ENCODE measurements at places on chromosomes 7 and 10. TPM values are rescaled to one million over a fixed set of nuclear protein-coding genes. Genes with fewer than 3 reads are reported as not detected.

CLCN1 gene
- total RNA-seq, result not detected

AKR1C1 gene
- 0.89 TPM for total RNA-seq

ADRA2A gene
- not detected for total RNA-seq

OLAH gene
- total RNA-seq, result 1.2 TPM

C10orf95 gene
- 0.17 TPM for total RNA-seq

- H3K27me3 ChIP-seq, result no peaks in the 10 kb centered on the region
- peak overlapping the region; percentile 99 for H3K27ac ChIP-seq
- H3K4me1 ChIP-seq, result peaks cover 98% of the 10 kb centered on the region
- peaks cover 78% of the 10 kb centered on the region for H3K36me3 ChIP-seq
- no peak for DNase-seq
These were observed 28.6 kb downstream of the OGDH start for GRCh38 chr7:44634839-44635591.

- no peaks in the 10 kb centered on the region for H3K36me3 ChIP-seq
- no peak for DNase-seq
- no peak overlapping the region for H3K4me3 ChIP-seq
- H3K27ac ChIP-seq, result no peak overlapping the region
- peaks cover 2% of the 10 kb centered on the region for H3K27me3 ChIP-seq
These were observed 97.4 kb downstream of the CPED1 start for GRCh38 chr7:121085922-121086321.

- peaks cover 7% of the 10 kb centered on the region for H3K36me3 ChIP-seq
- H3K27ac ChIP-seq, result no peak overlapping the region
- no peak overlapping the region for H3K4me3 ChIP-seq
- no peaks in the 10 kb centered on the region for H3K27me3 ChIP-seq
- H3K4me1 ChIP-seq, result no peaks in the 10 kb centered on the region
These were observed 31.2 kb upstream of the UMAD1 start for GRCh38 chr7:7609330-7609729.

DNA sequence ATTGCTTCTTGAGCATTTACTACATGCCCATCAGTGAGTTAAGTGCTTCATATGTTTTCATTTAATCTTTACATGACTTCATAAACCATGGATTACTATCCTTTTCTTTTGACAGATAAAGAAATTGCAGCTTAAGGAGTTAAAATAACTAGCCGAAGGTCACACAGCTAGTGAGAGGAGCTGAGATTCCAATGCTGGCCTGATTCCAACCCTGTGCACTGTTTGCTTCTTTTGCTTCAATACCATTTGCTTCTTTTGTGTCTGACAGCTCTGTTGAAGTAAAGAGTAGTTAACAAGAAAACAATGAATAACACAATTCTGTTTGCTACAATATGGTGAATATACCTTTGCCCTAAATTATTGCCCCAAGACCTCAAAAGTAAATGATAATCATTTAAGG is 132.4 kb downstream of the GRM3 start:
- H3K27me3 ChIP-seq, result no peaks in the 10 kb centered on the region
- no peak for DNase-seq
- no peak overlapping the region for H3K4me3 ChIP-seq
- H3K27ac ChIP-seq, result no peak overlapping the region
- no peaks in the 10 kb centered on the region for H3K4me1 ChIP-seq
- no peaks in the 10 kb centered on the region for H3K36me3 ChIP-seq

DNA sequence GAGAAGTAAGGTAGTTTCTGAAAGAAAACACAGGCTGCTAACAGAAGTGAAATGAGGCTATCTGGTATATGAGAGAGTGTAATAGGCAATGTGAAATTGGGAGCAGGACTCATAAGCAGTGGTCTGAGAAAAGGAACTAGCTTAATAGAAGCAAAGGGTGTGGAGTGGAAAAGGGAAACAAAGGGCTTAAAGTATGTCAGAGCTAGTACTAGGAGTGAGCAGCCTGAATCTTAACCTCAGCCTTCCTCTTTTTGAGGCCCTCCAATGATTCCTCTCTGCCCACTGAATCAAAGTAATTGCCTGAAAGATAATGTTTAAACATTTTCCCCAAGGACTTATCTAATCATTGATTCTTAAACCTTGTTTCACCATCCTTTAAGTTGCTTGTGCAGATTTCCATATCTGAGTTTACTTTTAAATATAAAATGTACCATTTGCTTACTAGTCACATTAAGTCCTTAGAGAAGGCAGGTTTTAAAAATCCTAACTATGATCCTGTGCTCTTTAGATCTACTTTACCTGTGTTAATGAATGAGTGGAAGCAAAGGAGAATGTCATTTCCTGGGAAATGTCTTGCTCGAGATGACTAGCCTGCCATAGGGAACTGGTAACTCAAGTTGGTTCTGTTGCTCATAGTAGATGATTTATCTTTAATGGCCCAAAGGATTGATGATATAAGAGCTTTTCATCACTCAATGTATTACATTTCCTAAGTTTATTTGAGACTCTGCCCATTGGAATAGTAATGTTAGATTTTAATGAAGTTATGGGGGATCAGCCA is 155.0 kb downstream of the SKAP2 start:
- H3K4me1 ChIP-seq, result no peaks in the 10 kb centered on the region
- H3K27me3 ChIP-seq, result peaks cover 10% of the 10 kb centered on the region
- H3K4me3 ChIP-seq, result no peak overlapping the region
- no peak for DNase-seq

DNA sequence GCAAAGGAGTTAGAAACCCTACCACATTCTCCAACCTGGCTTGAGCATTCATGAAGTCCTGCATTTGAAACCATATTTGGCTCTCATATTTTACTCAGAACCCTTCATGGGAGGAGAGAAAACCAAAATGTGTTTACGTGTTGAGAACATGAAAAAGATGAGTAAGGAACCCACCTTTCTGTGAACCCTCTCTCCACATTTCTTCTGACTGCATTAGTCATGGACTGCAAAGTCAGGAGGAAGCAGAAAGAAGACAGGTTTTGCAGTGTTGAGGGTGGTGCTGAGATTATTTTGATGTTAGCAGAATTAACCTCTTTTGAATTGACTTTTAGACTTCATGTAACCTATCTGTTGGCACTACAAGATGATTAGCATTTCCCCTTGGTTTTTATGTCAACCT is 4.9 kb downstream of the IFIT1B start:
- DNase-seq, result no peak
- no peak overlapping the region for H3K4me3 ChIP-seq
- H3K4me1 ChIP-seq, result peaks cover 1% of the 10 kb centered on the region
- no peak overlapping the region for H3K27ac ChIP-seq
- H3K36me3 ChIP-seq, result no peaks in the 10 kb centered on the region
- peaks cover 12% of the 10 kb centered on the region for H3K27me3 ChIP-seq

Measured in activated CD4-positive, alpha-beta T cell treated with anti-CD3 and anti-CD28 coated beads, Interleukin-2, amount 10 ng/mL, durations not matched to agents 7 days and 5 days (primary cell).